ENCODE measurements at places on chromosomes 5 and 9. TPM values are rescaled to one million over a fixed set of nuclear protein-coding genes. Genes with fewer than 3 reads are reported as not detected.

DNA sequence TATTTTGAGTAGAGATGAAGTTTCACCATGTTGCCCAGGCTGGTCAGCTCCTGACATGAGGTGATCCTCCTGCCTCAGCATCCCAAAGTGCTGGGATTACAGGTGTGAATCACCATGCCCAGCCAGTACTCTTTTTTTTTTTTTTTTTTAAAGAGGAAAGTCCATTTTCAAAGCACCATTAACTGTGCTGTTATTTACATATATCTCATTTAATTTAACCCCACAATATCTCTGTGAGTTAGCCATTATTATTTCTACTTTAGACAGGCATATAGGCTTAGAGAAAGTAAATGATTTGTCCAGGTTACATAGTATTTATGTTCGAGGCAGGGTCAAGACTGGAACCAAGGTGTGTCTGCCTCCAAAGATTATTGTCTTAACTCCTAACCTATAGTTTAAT lies 50.7 kb downstream of the ATG10 start:
- no peak overlapping the region for H3K4me3 ChIP-seq
- no peak overlapping the region for H3K27ac ChIP-seq
- H3K36me3 ChIP-seq: no peaks in the 10 kb centered on the region
- H3K4me1 ChIP-seq: no peaks in the 10 kb centered on the region
- H3K27me3 ChIP-seq: no peaks in the 10 kb centered on the region
- no peak for DNase-seq

- H3K4me1 ChIP-seq: peaks cover 8% of the 10 kb centered on the region
- DNase-seq: peak; percentile 50
- no peaks in the 10 kb centered on the region for H3K27me3 ChIP-seq
- H3K4me3 ChIP-seq: no peak overlapping the region
Observed at GRCh38 chr9:137461316-137461662, 2.2 kb upstream of the NSMF start.

GRCh38 chr9:104738452-104738851 lies 9.0 kb upstream of the NIPSNAP3A start:
- no peaks in the 10 kb centered on the region for H3K27me3 ChIP-seq
- no peak for DNase-seq
- no peak overlapping the region for H3K27ac ChIP-seq
- H3K4me3 ChIP-seq: no peak overlapping the region

- H3K27me3 ChIP-seq: no peaks in the 10 kb centered on the region
- H3K4me3 ChIP-seq: no peak overlapping the region
- H3K4me1 ChIP-seq: no peaks in the 10 kb centered on the region
- no peak for DNase-seq
- no peaks in the 10 kb centered on the region for H3K36me3 ChIP-seq
- no peak overlapping the region for H3K27ac ChIP-seq
Observed at GRCh38 chr5:174376726-174377373, 331.3 kb downstream of the NSG2 start.

DNA sequence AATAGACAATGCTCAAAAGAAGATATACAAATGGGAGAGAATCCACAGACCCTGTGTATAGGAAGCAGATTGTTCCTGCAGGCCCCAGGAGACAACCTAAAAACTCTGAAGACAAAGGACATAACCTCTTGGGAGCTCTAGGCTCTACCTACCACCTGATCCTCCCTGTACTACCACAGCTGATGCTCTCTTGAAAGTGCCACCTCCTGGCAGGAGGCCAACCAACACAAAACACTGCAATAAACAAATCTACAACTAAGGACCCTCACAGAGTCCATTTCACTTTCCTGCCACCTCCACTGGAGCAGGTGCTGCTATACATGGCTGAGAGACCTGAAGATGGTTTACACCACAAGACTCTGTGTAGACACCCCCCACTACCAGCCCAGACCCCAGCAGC lies 49.0 kb downstream of the STARD4 start:
- H3K4me1 ChIP-seq: no peaks in the 10 kb centered on the region
- no peaks in the 10 kb centered on the region for H3K27me3 ChIP-seq
- H3K36me3 ChIP-seq: no peaks in the 10 kb centered on the region
- H3K27ac ChIP-seq: no peak overlapping the region

DNA sequence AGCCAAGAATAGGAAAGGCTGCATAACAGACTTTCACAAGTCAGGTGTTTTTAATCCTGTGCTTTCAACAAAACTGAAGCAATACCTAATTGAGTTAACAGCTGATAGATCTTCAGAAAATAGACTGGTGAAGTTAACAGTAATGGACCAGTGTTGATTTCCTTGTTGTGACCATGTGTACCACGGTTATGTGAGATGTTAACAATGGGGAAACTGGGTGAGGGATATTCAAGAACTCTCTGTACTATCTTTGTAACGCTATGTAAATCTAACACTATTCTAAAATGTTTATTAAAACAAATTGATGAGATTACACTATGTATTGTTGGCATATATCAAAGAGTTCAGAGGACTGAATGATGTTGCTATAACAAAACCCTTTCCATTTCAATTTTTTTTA lies 36.9 kb downstream of the MACROH2A1 start:
- no peaks in the 10 kb centered on the region for H3K27me3 ChIP-seq
- no peak overlapping the region for H3K4me3 ChIP-seq
- H3K27ac ChIP-seq: no peak overlapping the region
- peaks cover 28% of the 10 kb centered on the region for H3K4me1 ChIP-seq
- DNase-seq: no peak
- peaks cover 6% of the 10 kb centered on the region for H3K36me3 ChIP-seq

GRCh38 chr5:145661737-145662485 lies 173.2 kb downstream of the PRELID2 start:
- H3K36me3 ChIP-seq: no peaks in the 10 kb centered on the region
- H3K27me3 ChIP-seq: no peaks in the 10 kb centered on the region
- no peak for DNase-seq
- H3K4me3 ChIP-seq: no peak overlapping the region
- H3K4me1 ChIP-seq: peaks cover 38% of the 10 kb centered on the region

- peaks cover 29% of the 10 kb centered on the region for H3K4me1 ChIP-seq
- no peaks in the 10 kb centered on the region for H3K36me3 ChIP-seq
- H3K27ac ChIP-seq: no peak overlapping the region
- H3K4me3 ChIP-seq: no peak overlapping the region
- H3K27me3 ChIP-seq: no peaks in the 10 kb centered on the region
Observed at GRCh38 chr9:3433066-3433465, 92.7 kb downstream of the RFX3 start.

Gene FOXD4L4
- polyA plus RNA-seq: not detected

DNA sequence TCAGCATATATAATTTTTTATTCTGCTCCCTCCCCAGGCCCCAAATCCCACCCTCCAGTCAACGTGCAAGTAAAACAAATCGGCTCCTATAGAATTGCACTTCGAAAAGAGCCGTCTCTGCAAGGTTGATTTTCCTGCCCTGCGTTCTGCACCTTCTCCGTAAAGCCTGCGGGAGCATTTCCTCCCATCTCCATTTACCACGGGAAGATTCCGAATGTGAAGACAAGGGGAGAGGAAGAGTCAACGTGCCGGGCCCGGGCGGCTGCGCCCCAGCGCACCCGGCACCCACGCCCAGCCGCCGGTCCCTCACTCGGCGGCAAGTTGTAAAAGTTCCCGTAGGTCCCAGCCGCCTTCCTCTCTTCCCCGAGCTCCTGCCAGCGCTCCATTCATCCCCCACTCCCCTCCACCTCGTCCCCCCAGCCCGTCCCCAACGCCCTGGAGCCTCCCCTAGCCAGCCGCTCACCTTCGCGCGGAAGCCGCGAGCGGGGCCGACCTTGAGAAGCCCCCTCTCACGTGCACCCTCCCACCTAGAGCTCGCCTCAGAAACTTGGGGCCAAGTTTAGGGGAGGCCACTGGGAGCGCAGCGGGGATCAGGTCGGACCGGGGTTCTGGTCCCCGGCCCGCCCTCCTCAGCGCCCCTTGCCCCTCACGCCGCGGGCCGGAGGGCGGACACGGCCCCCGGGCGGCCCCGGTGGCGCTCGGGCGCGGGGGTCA lies 431 bp downstream of the BNC2 start:
- H3K4me1 ChIP-seq: peaks cover 12% of the 10 kb centered on the region
- H3K36me3 ChIP-seq: no peaks in the 10 kb centered on the region
- H3K27me3 ChIP-seq: no peaks in the 10 kb centered on the region
- no peak for DNase-seq
- peak overlapping the region; percentile 82 for H3K27ac ChIP-seq

DNA sequence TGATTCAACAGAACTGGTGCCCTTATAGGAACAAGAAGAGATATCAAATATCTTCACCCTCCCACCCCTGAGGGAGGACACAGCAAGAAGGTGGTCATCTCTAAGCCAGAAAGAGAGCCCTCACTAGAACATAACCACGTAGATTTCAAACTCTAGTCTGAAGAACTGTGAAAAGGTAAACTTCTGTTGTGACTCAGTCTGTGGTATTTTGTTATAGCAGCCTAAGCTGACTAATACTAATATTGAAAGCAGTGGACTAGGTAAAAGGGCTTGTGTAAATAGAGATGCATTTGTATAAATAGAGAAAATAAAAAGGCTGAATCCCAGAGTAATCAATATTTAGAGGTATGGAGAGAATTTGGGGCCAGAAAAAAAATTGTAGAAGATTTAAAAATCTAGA lies 157.6 kb upstream of the CCNH start:
- no peaks in the 10 kb centered on the region for H3K36me3 ChIP-seq
- H3K27me3 ChIP-seq: no peaks in the 10 kb centered on the region
- H3K4me1 ChIP-seq: no peaks in the 10 kb centered on the region
- no peak for DNase-seq
- H3K27ac ChIP-seq: no peak overlapping the region
- no peak overlapping the region for H3K4me3 ChIP-seq

- H3K4me3 ChIP-seq: no peak overlapping the region
- no peaks in the 10 kb centered on the region for H3K4me1 ChIP-seq
- H3K36me3 ChIP-seq: no peaks in the 10 kb centered on the region
- H3K27ac ChIP-seq: no peak overlapping the region
- no peaks in the 10 kb centered on the region for H3K27me3 ChIP-seq
Observed at GRCh38 chr5:165127941-165128340, 1622.5 kb downstream of the MAT2B start.

- no peaks in the 10 kb centered on the region for H3K36me3 ChIP-seq
- no peaks in the 10 kb centered on the region for H3K27me3 ChIP-seq
- DNase-seq: no peak
- no peaks in the 10 kb centered on the region for H3K4me1 ChIP-seq
- no peak overlapping the region for H3K27ac ChIP-seq
Observed at GRCh38 chr9:29289365-29289764, 1716.1 kb upstream of the C9orf72 start.

DNA sequence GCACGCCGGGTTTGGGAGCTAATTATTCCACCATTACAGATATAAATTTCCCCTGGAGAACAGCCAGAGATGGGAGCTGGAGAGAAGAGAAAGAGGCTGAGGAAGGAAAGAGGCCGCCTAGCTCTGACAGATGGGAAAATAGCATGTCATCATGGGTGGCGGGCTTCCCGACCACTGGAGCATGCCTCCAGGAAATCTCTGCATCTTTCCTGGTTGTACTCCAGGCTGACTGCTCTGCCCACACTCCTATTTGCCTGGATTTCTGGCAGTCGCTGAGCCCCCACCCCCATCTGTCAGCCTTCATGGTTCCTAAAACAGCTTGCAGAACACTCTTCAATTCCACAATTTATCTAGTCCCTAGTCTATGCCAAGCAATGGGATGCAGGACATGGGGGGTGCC lies 14.3 kb upstream of the GABRP start:
- H3K27ac ChIP-seq: no peak overlapping the region
- no peaks in the 10 kb centered on the region for H3K4me1 ChIP-seq
- no peak overlapping the region for H3K4me3 ChIP-seq
- DNase-seq: no peak

Gene FNBP1
- 10.1 TPM for polyA plus RNA-seq

DNA sequence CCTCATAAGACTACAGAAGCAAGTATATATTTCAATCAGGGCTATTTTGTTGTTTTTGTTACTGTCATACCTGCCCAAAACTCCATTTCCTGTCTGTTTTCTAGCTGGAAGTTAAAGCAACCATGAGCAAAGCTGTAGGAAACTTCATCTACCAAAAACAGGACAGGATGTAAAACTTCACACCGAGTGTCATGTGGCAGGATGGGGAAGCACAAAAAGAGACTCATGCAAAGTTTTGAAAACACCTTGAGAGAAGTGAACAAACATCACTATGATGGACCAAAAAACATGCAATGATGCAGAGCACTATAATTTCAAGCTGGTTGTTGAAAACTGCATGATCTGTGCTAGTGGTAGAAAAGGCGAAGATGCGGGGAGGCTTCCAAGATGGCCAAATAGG lies 6.3 kb upstream of the GZMA start:
- H3K27ac ChIP-seq: no peak overlapping the region
- no peaks in the 10 kb centered on the region for H3K4me1 ChIP-seq
- no peak overlapping the region for H3K4me3 ChIP-seq
- H3K27me3 ChIP-seq: no peaks in the 10 kb centered on the region

Gene MPDZ
- polyA plus RNA-seq: 9.3 TPM

DNA sequence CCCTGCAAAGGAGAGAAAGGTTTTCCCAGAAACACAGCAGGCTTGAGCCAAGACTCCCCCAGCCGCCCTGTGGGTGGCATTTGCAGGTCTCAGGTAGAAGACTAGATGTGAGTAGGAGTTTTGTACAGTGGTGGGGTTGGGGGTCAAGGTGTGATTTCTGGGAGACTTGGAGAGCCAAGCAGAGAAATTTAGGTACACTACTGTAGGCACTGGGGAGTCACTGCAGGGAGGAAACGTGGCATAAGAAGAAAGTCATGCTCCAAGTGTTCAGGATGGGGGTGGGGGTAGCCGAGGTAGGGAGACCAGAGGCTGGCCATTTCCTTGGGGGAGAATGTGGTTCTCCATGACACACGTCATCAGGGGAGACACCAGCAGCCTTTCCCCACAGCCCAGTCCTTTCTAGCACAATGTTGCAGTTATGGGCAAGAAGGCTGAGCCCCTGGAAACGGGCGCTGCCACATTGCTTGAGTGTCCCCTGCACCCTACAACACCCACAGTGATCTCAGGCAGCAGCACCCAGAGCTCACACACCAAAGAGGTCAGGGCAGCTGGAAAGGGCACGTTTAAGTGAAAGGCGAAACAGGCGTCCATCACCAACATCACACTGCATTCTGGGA lies 210.5 kb downstream of the FSTL4 start:
- H3K4me3 ChIP-seq: no peak overlapping the region
- no peaks in the 10 kb centered on the region for H3K36me3 ChIP-seq
- no peak for DNase-seq

DNA sequence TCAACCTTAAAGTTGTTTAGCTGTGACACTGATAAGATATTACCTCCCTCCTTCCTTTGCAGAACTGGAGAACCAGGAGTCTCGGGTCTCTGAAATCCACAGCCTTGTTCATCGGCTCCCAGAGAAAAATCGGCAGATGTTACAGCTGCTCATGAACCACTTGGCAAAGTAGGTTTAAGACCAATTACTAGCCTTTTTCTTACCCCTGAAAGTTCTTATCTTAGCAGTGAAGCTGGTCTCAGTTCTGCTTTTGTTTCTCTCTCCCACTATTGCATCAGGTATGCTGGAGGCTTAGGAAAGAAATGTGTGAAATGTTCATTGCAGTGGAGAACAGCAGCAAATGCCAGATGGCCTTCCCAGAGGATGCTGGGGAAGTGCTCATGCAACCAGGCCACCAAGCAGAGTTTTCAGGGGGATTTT lies 287.4 kb downstream of the ARHGAP26 start:
- H3K36me3 ChIP-seq: no peaks in the 10 kb centered on the region
- no peak overlapping the region for H3K4me3 ChIP-seq
- peaks cover 94% of the 10 kb centered on the region for H3K4me1 ChIP-seq
- no peaks in the 10 kb centered on the region for H3K27me3 ChIP-seq
- no peak for DNase-seq
- H3K27ac ChIP-seq: peak overlapping the region; percentile 94

Gene TXNDC8
- not detected for polyA plus RNA-seq
